ENCODE measurements at places on chromosomes 1 and 21.

DNA sequence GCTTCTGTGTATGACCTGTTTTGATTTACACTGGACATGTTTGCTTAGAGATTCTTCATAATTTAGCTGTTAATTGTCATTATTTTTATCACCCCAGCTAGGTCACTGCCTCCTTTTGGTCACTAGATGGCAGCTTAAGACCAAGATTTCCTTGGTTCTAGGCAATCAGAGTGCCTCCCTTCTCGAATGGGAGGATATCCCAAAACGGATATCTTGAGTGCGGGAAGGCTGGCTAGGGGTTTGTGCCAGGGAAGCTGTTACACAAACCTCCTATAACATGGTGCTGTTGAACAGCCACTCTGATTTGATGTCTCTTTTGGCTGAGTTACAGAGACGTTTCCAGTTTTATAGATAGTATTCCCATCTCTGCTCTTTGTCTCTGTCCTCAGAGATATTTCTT lies 283.5 kb downstream of the S1PR1 start:
- peak; percentile 19 for DNase-seq

- no peak for DNase-seq
These were observed 2.6 kb downstream of the TEDDM1 start for GRCh38 chr1:182397653-182398393.

DNA sequence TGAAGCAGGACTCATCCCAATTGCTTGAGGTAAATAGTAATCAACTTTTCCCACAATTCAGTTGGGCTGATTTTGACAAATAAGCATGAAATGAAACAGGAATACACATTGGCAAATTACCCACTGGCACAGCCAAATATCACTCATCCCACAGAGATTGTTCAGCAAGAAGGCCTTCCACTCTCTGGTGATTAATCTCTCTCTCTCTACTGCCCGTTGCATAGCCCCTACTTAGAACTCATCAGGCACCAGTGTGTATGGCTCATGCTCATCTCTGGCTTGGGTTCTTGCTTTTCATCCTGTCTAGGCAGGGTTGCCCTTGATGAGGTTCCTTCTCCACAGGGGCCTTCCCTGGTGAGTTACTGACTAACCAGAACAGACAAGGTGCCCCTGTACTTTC lies 1.1 kb downstream of the BSDC1 start:
- DNase-seq = no peak

DNA sequence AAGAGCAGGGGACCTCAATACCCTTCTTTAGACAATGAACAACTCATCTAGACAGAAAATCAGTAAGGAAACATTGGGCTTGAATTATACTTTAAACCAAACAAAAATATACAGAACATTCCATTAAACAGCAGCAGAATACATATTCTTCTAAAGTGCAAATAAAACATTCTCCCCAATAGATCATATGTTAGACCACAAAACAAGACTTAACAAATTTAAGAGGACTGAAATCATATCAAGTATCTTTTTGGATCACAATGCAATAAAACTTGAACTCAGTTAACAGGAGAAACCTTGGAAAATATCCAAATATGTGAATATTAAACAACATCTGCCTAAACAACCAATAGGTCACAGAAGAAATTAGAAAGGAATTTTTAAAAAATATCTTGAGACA lies 47.7 kb upstream of the HP1BP3 start:
- no peak for DNase-seq

GRCh38 chr1:230208619-230209261 lies 141.7 kb downstream of the GALNT2 start:
- peak; percentile 19 for DNase-seq

GRCh38 chr1:109158433-109158832 lies 44.5 kb downstream of the ELAPOR1 start:
- no peak for DNase-seq

DNA sequence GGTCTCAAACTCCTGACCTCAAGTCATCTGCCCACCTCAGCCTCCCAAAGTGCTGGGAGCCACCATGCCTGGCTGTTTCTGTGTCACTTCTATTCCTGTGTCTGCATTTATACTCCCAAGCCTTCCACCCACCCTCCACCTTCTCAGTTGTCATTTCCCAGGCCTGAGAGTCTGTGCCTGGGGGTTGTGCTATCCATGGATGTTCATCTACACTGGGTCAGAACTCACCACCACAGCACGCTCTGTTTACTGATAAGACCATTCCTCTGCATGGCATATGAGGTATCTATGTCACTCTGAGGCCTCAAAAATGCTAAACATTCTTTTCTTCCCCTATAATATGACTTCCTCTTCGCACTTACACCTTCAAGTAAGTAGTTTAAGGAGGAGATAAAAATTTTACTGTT lies 6.1 kb downstream of the NENF start:
- no peak for DNase-seq
